ENCODE measurements at places on chromosomes 5 and 9.
A peak's percentile ranks its signal among the peaks of the same experiment; 100 is the strongest.

GRCh38 chr9:13478160-13478559, 198.7 kb upstream of the MPDZ start:
- no peak overlapping the region for H3K27ac ChIP-seq
- DNase-seq = no peak
- H3K27me3 ChIP-seq = no peaks in the 10 kb centered on the region
- H3K4me3 ChIP-seq = no peak overlapping the region
- H3K36me3 ChIP-seq = no peaks in the 10 kb centered on the region

DNA sequence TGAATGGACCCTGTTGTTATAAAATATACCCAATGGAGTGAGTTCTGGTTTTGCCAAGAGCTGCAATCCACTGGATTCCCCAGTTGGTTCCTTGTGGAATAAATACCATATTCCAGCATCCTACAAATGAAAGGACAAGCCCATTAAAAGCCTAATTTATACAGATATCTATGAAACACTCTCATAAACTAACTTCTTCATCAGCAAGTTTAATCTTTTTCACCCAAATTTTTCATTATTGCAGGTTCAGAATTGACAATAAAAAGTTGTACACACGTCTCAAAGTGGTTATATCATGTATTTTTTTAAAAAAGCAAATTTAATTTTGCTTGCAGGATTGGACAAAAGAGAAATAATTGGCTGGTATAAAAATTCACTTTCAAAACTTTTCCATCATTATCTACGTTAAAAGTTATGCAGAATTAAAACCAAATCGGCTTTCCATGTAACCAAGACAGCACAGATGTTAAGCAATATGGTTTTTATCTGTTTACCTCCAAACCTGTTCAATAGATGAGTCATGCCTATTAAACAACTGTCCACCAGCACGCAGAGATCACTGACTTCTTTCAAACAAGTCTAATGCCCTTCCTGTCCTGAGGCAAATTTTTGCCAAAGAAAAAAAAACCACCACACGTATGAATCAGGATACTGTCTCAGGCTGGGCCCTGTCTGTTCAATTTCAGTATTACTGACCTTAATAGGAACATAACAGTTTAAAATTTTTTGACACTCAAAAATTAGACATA, 42.5 kb downstream of the CEMIP2 start:
- H3K4me1 ChIP-seq = no peaks in the 10 kb centered on the region
- DNase-seq = no peak
- peaks cover 88% of the 10 kb centered on the region for H3K36me3 ChIP-seq
- no peaks in the 10 kb centered on the region for H3K27me3 ChIP-seq
- H3K27ac ChIP-seq = no peak overlapping the region
- no peak overlapping the region for H3K4me3 ChIP-seq

GRCh38 chr9:89955144-89955543, 350.3 kb downstream of the GADD45G start:
- no peak overlapping the region for H3K27ac ChIP-seq
- no peaks in the 10 kb centered on the region for H3K27me3 ChIP-seq
- H3K36me3 ChIP-seq = no peaks in the 10 kb centered on the region
- no peaks in the 10 kb centered on the region for H3K4me1 ChIP-seq

GRCh38 chr5:149151717-149152116, 10.4 kb downstream of the ABLIM3 start:
- peaks cover 10% of the 10 kb centered on the region for H3K27me3 ChIP-seq
- DNase-seq = no peak
- no peaks in the 10 kb centered on the region for H3K4me1 ChIP-seq
- H3K4me3 ChIP-seq = no peak overlapping the region

DNA sequence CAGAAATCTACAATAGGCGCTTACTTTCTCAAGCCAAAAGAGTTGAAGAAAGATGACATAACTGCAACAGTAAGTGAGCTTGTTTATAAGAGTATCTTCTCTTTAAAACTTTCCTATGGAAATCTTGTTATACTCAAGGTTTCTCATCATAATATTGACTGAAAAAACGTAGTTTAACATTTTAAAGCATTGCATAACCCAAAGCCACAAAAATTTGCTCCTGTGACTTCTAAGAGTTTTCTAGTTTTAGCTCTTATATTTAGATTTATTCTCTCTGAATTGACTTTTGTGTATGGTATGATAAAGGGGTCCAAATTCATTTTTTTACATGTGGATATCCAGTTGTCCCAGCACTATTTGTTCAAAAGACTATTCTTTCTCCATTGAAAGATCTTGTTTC, 15.2 kb downstream of the WDR36 start:
- DNase-seq = no peak
- peaks cover 91% of the 10 kb centered on the region for H3K36me3 ChIP-seq
- H3K4me1 ChIP-seq = no peaks in the 10 kb centered on the region
- no peak overlapping the region for H3K27ac ChIP-seq
- H3K4me3 ChIP-seq = no peak overlapping the region

GRCh38 chr5:160097991-160098390, 21.3 kb downstream of the PWWP2A start:
- no peaks in the 10 kb centered on the region for H3K27me3 ChIP-seq
- no peak overlapping the region for H3K4me3 ChIP-seq
- no peak for DNase-seq
- H3K27ac ChIP-seq = no peak overlapping the region

GRCh38 chr5:78005021-78005785, 229.1 kb upstream of the TBCA start:
- H3K4me3 ChIP-seq = no peak overlapping the region
- no peak for DNase-seq
- H3K36me3 ChIP-seq = peaks cover 14% of the 10 kb centered on the region
- no peaks in the 10 kb centered on the region for H3K4me1 ChIP-seq
- no peak overlapping the region for H3K27ac ChIP-seq
- H3K27me3 ChIP-seq = no peaks in the 10 kb centered on the region

DNA sequence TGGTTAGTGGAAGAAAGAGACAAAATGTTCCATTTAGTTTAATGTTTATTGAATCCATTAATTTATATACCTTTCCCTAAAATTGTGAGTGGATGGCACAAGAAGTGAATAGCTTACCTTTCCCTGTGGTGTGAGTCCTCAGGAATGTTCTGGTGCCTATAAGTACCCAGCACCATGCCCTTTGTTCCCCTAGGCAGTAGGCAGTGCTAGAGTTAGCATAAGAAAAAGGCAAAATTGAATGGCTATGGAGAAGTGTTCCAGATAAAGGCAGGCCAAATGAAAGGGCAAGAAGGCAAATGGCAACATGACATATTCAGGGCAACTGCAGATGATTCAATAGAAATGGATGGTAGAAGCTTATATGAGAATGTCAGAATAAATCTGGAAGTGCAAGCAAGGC, 370.8 kb upstream of the PTGER4 start:
- no peaks in the 10 kb centered on the region for H3K36me3 ChIP-seq
- no peak overlapping the region for H3K27ac ChIP-seq
- no peak for DNase-seq
- no peaks in the 10 kb centered on the region for H3K27me3 ChIP-seq
- H3K4me3 ChIP-seq = no peak overlapping the region

- no peak within 1 kb of the TSS for H3K4me3 ChIP-seq
- H3K27me3 ChIP-seq = peaks cover 7% of the 10 kb centered on the region
- no peaks in the 10 kb centered on the region for H3K36me3 ChIP-seq
- H3K4me1 ChIP-seq = no peaks in the 10 kb centered on the region
These were observed at the start of gene OR1J2 for GRCh38 chr9:122510502-122510901. Gene OR1J2, plus strand, starts transcription at chr9:122510802. Its CDS starts 0 bp downstream, at chr9:122510802.

DNA sequence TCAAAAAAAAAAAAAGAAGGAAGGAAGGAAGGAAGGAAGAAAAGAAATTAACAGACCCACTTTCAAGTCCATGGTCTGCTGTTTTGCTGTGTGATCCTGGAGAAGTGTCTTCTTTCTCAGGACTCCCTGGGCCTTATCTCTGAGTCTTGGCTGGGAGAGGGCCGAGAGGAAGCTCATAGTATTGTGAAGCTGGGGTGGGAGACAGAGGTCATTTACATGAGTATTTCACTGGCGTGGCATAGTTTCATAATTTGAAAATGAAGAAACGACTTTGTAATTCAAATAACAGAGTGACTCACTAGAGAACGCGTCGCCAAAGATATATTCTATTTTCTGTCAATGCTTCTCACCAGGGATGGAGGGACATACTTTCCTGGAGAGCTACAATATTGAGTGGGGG, 2.4 kb upstream of the C9orf50 start:
- H3K27ac ChIP-seq = no peak overlapping the region
- H3K4me1 ChIP-seq = peaks cover 50% of the 10 kb centered on the region
- no peak overlapping the region for H3K4me3 ChIP-seq
- peaks cover 9% of the 10 kb centered on the region for H3K27me3 ChIP-seq
- no peaks in the 10 kb centered on the region for H3K36me3 ChIP-seq

GRCh38 chr5:30392897-30393296, 800.6 kb upstream of the CDH6 start:
- no peaks in the 10 kb centered on the region for H3K4me1 ChIP-seq
- no peak overlapping the region for H3K4me3 ChIP-seq
- no peak for DNase-seq
- no peak overlapping the region for H3K27ac ChIP-seq
- H3K36me3 ChIP-seq = no peaks in the 10 kb centered on the region

DNA sequence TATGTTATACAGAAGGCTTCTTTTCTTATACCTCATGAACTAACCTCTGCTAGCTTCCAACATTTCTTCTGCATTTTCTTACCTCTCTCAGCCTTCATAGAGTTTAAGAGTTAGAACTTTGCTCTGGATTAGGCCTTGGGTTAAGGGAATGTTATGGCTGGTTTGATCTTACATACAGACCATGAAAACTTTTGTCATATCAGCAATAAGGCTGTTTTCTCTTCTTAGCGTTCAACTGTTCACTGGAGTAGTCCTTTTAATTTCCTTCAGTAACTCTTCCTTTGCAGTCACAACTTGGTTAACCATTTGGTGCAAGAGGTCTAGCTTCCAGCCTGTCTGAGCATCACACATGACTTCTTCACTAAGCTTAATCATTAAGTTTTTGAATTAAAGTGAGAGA, 329.0 kb upstream of the CCNG1 start:
- no peak overlapping the region for H3K4me3 ChIP-seq
- no peaks in the 10 kb centered on the region for H3K27me3 ChIP-seq
- no peaks in the 10 kb centered on the region for H3K36me3 ChIP-seq
- no peaks in the 10 kb centered on the region for H3K4me1 ChIP-seq
- DNase-seq = no peak

DNA sequence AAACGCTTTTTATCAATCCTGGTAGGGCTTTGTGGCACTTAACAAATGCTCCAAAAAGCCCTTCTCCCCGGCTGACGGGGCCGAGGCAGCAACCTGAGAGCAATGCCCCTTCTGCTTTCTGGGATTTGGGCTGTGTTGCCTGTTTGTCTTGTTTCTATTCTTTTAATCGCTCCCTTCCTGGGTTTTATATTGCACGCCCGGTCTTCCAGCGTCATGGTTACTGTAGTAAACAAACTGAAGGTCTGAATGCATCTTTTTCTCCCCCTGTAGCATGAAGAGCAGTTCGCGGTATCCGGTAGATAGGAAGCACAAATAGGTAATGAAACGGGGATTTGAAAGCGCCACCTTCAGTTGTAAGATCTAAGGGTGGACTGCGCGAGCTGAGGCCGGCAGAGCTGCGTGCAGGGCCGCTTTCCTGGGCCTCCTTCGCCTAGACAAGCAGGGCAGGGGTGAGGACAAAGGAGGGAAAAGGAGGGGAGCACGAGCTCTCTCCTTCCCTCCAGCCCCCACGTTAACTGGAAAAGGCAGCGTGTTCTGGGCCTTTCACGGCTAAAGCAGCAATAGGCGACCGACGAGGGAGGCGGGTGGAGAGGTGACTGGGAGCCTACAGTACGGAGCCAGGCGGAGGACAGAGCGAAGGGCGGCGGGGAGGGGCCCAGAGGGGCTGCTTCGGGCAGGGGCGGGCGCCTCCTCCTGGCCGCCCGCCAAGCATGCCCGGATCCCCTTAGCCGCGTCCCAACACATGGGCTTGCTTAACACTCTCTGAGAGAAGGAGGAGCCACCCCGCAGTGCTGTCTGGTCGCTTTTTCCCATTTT, 49.3 kb upstream of the ZNF366 start:
- no peaks in the 10 kb centered on the region for H3K36me3 ChIP-seq
- H3K27me3 ChIP-seq = peaks cover 7% of the 10 kb centered on the region
- H3K4me1 ChIP-seq = no peaks in the 10 kb centered on the region
- DNase-seq = no peak
- H3K4me3 ChIP-seq = peak overlapping the region; percentile 10

GRCh38 chr5:110045158-110045557, 355.4 kb downstream of the MAN2A1 start:
- no peaks in the 10 kb centered on the region for H3K27me3 ChIP-seq
- no peak for DNase-seq
- no peaks in the 10 kb centered on the region for H3K36me3 ChIP-seq
- H3K4me1 ChIP-seq = no peaks in the 10 kb centered on the region

- H3K4me3 ChIP-seq = peak within 1 kb of the TSS; percentile 94
- H3K4me1 ChIP-seq = peaks cover 23% of the 10 kb centered on the region
- H3K27ac ChIP-seq = peak within 1 kb of the TSS; percentile 88
- H3K36me3 ChIP-seq = peaks cover 2% of the 10 kb centered on the region
- peaks cover 3% of the 10 kb centered on the region for H3K27me3 ChIP-seq
These were observed at the start of gene CDKN2B-AS1 for GRCh38 chr9:21994556-21995005. Gene CDKN2B-AS1, plus strand, starts transcription at chr9:21994791.

DNA sequence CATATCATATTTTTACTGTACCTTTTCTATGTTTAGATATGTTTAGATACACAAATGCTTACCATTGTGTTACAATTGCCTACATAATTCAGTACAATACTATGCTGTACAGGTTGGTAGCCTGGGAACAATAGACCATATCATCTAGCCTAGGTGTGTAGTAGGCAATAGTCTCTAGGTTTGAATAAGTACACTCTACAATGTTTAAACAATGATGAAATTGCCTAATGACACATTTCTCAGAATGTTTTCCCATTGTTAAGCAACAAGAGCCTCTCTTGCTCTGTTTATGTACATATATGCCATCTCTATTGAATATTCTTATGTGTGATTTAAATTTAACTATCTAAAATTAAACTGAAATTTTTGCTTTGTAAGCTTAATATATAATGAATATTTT, 209.6 kb upstream of the ST8SIA4 start:
- no peak overlapping the region for H3K27ac ChIP-seq
- H3K27me3 ChIP-seq = no peaks in the 10 kb centered on the region
- no peaks in the 10 kb centered on the region for H3K36me3 ChIP-seq
- DNase-seq = no peak

DNA sequence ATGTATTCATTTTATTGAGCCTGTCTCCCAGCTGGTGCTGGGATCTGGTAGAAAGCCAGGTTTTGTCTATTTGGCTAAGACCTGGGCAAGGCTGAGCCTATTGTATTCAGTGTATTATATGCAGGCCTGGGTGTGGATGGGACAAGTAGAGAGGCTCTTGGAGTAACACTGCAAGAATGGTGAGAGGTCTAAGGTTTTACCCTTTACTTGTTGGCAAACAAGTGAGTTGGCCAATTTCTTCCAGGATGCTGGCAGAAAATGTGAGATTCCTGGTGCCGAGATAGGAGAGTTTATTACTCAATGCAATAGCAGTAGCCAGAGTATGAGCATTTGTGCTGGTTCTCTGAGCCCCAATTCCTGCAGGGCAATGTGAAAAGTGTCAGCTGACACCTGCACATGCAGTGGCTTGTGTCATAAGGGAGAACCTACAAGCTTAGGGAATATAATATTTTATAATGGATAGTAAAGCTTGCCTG, 141.7 kb upstream of the PRLR start:
- no peak overlapping the region for H3K4me3 ChIP-seq
- DNase-seq = no peak
- H3K27me3 ChIP-seq = no peaks in the 10 kb centered on the region
- H3K4me1 ChIP-seq = no peaks in the 10 kb centered on the region
- no peak overlapping the region for H3K27ac ChIP-seq
